ENCODE measurements at places on chromosomes 2 and 18.

GRCh38 chr2:129885735-129886134, 93.7 kb upstream of the RAB6C start:
- DNase-seq: no peak

GRCh38 chr2:134398300-134398699, 144.4 kb downstream of the MGAT5 start:
- no peak for DNase-seq

GRCh38 chr2:110182449-110182848, 22.4 kb downstream of the NPHP1 start:
- no peak for DNase-seq

DNA sequence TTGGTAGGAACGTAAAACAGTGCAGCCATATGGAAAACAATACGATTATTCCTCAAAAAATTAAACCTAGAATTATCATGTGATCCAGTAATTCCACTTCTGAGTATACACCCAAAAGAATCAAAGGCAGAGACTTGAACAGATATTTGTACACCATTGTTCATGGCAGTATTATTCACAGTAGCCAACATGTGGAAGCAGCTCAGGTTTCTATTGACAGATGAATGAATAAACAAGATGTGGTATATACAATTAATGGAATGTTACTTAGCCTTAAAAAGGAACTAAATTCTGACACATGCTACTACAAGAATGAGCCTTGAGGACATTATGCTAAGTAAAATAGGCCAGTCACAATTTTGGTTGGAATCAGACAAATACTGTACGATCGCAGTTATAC, 14.2 kb upstream of the RTTN start:
- DNase-seq: no peak

DNA sequence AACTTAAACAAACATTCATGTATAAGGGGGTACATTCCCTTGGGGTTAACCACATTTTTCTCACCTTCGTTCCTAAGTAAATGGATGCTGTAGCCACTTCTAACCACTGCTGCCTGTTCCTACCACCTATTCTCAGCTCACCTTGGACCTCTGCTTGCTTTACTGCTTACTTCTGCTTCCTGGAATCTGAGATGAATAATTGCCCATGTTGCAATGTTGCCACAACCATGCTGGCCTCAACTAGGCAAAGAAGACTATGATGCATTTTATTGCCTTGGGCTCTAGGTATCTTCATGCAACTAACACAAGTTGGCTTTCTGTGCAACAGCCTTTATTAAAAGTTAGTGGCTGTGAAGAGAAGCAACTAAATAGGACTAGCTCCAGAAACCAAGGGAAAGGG, 106.3 kb upstream of the TCF4 start:
- DNase-seq: no peak

DNA sequence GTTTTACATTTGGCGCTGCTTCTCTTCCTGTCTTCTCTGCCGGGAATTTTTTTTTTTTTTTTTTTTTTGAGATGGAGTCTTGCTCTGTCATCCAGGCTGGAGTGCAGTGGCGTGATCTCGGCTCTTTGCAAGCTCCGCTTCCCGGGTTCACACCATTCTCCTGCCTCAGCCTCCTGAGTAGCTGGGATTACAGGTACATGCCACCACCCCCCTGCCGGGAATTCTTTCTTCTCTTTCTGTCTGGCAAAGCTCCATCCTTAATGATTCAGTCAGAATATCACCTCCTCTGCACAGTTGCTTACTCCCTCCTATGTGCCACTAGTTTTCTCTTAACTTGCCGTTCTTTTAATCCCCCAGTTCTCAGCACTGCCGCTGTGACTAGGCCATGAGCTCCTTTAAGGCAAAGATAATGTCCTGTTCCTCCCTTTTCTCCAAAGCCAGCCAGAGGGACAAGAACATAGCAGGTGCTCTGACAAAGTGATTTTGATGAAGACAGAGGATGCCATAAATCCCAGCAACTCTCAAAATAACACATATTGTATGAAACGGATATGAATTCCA, 112.1 kb upstream of the LRATD1 start:
- no peak for DNase-seq

Measured in prostate gland (tissue), 2 donors.